Activated CD8-positive, alpha-beta T cell treated with anti-CD3 and anti-CD28 coated beads, Interleukin-2, amount 10 ng/mL, durations not matched to agents 7 days and 5 days (primary cell): ENCODE measurements at places on chromosomes 5 and 9. TPM values are rescaled to one million over a fixed set of nuclear protein-coding genes. Genes with fewer than 3 reads are reported as not detected.

- H3K36me3 ChIP-seq = no peaks in the 10 kb centered on the region
- no peaks in the 10 kb centered on the region for H3K27me3 ChIP-seq
- no peak for DNase-seq
- no peaks in the 10 kb centered on the region for H3K4me1 ChIP-seq
- H3K4me3 ChIP-seq = no peak overlapping the region
Measured at GRCh38 chr5:9288234-9288633, 257.6 kb downstream of the SEMA5A start.

DNA sequence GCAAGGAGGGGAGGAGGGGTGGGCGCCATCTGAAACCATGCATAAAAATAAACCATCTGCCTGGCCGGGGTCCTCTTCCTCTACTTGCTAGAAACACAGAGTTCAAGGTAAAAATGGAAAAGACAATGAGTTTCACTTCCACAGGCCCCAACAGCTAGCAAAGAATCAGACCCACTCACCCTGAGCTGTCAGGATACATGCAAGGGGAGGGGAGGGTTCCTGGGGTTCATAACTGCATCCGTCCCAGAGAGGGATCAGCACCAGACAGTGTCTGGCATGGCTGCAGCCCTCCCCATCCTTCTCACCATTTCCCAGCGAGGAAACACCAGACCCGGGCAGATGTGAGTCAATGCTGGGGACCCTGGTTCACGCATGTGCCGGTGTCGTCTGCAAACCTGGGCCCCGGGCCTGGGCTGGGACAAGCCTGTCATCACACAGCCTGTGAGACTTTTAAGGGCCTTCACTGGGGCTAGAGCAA, 55.4 kb downstream of the SEMA4D start:
- H3K27ac ChIP-seq = peak overlapping the region; percentile 84
- H3K36me3 ChIP-seq = peaks cover 78% of the 10 kb centered on the region
- peaks cover 95% of the 10 kb centered on the region for H3K4me1 ChIP-seq
- no peak overlapping the region for H3K4me3 ChIP-seq
- DNase-seq = no peak

CARTPT gene
- total RNA-seq = not detected

DNA sequence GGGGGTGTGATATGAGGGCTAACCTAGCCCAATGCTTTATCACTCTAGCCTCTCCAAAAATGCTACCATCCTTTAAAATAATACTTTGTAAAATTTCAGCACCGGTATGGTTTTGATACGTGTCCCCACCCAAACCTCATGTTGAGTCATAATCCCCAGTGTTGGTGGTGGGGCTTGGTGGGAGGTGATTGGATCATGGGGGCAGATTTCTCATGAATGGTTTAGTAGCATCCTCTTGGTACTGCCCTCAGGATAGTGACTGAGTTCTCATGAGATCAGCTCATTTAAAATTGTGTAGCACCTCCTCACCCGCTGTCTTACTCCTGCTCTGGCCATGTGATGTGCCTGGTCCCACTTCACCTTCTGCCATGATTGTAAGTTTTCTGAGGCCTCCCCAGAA, 35.0 kb upstream of the ANKH start:
- peaks cover 1% of the 10 kb centered on the region for H3K4me1 ChIP-seq
- no peak overlapping the region for H3K27ac ChIP-seq
- H3K27me3 ChIP-seq = peaks cover 12% of the 10 kb centered on the region
- no peaks in the 10 kb centered on the region for H3K36me3 ChIP-seq
- no peak overlapping the region for H3K4me3 ChIP-seq

OR1N1 gene
- total RNA-seq = not detected

- DNase-seq = no peak
- peak overlapping the region; percentile 91 for H3K27ac ChIP-seq
- peaks cover 87% of the 10 kb centered on the region for H3K4me1 ChIP-seq
- no peaks in the 10 kb centered on the region for H3K27me3 ChIP-seq
- H3K4me3 ChIP-seq = peak overlapping the region; percentile 55
- H3K36me3 ChIP-seq = peaks cover 36% of the 10 kb centered on the region
Measured at GRCh38 chr5:111234125-111234524, 9.9 kb downstream of the CAMK4 start.

CRAT gene
- total RNA-seq = 21.9 TPM

SURF1 gene
- total RNA-seq = 37.4 TPM
